SJCRH30 (cell line): ENCODE measurements at places on chromosomes 7 and 10.

GRCh38 chr10:44963772-44964633 is 4.4 kb downstream of the RASSF4 start:
- peaks cover 37% of the 10 kb centered on the region for H3K4me1 ChIP-seq
- no peaks in the 10 kb centered on the region for H3K36me3 ChIP-seq
- H3K4me3 ChIP-seq = peak overlapping the region; percentile 9; the same call in 1 of the 2 replicates
- peak; percentile 92 for DNase-seq
- H3K27me3 ChIP-seq = no peaks in the 10 kb centered on the region

GRCh38 chr7:2299870-2300512 is 14.2 kb downstream of the SNX8 start:
- no peak for DNase-seq
- no peak overlapping the region for H3K4me3 ChIP-seq

DNA sequence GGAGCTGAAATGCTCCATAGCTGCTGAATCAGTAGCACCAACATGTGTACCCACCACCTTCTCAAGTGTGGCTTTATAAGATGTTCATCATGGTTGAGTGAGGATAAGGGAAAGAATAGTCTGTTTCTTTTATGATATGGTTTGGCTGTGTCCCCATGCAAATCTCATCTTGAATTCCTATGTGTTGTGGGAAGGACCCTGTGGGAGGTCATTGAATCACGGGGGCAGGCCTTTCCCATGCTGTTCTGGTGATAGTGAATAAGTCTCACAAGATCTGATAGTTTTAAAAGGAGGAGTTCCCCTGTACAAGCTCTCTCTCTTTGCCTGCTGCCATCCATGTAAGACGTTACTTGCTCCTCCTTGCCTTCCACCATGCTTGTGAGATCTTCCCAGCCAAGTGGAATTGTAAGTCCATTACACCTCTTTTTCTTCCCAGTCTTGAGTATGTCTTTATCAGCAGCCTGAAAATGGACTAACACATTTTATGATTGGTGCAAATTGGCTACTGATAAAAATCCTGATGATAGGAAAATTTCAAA is 799.9 kb downstream of the TNS3 start:
- no peak overlapping the region for H3K27ac ChIP-seq
- H3K4me1 ChIP-seq = no peaks in the 10 kb centered on the region
- no peak overlapping the region for H3K4me3 ChIP-seq
- no peaks in the 10 kb centered on the region for H3K27me3 ChIP-seq

- no peaks in the 10 kb centered on the region for H3K27me3 ChIP-seq
- no peak overlapping the region for H3K4me3 ChIP-seq
- H3K4me1 ChIP-seq = no peaks in the 10 kb centered on the region
- no peak overlapping the region for H3K27ac ChIP-seq
- no peak for DNase-seq
Observed at GRCh38 chr7:105060437-105060836, 46.4 kb downstream of the KMT2E start.

- H3K36me3 ChIP-seq = no peaks in the 10 kb centered on the region
- no peak for DNase-seq
- H3K27ac ChIP-seq = no peak overlapping the region
- H3K4me1 ChIP-seq = no peaks in the 10 kb centered on the region
Observed at GRCh38 chr10:677038-677437, 12.4 kb downstream of the DIP2C start.

DNA sequence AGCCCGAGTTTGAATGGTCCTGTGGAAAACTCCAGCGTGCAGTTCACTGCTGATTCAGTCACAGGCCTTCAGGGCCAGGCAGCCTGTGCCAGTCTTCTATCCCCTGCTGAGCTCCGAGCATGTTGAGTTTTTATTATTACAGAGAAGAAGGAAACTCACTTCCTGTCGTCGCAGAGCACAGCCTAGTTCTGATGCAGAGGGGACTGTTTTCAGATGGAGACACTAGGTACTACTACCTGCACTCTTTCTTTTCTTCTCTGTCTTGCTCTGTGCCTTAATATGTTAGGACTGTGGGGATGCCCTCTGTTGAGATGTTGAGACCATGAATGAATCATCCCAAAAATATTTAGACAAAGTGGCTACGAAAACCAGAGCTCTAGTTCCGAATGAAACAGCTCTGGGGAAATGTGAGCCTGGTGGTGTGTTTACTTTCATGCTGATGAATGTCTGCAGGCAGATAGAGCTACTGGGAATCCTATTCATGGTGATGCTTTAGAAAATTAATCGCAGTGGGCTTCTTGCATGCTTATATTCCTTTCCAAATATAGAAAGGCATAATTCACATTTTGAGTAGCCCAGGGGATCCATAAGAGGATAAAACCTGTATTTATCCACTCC is 29.6 kb downstream of the CASP7 start:
- H3K4me1 ChIP-seq = peaks cover 28% of the 10 kb centered on the region
- peak; percentile 42 for DNase-seq
- H3K4me3 ChIP-seq = no peak overlapping the region
- H3K27ac ChIP-seq = no peak overlapping the region
- H3K27me3 ChIP-seq = no peaks in the 10 kb centered on the region
- peaks cover 8% of the 10 kb centered on the region; the same call in 1 of the 2 replicates for H3K36me3 ChIP-seq

- peaks cover 18% of the 10 kb centered on the region for H3K4me1 ChIP-seq
- no peaks in the 10 kb centered on the region for H3K27me3 ChIP-seq
Observed at GRCh38 chr10:70503776-70504175, 25.2 kb downstream of the PALD1 start.

GRCh38 chr7:124152859-124153692 is 120.2 kb upstream of the TMEM229A start:
- H3K27ac ChIP-seq = no peak overlapping the region
- no peaks in the 10 kb centered on the region; the same call in 1 of the 2 replicates for H3K4me1 ChIP-seq
- H3K27me3 ChIP-seq = no peaks in the 10 kb centered on the region
- no peaks in the 10 kb centered on the region for H3K36me3 ChIP-seq

GRCh38 chr10:69835875-69836730 is 34.4 kb downstream of the COL13A1 start:
- H3K4me1 ChIP-seq = 0 out of 2 replicates have a peak, but pooled peaks cover 4% of the 10 kb centered on the region
- H3K27me3 ChIP-seq = no peaks in the 10 kb centered on the region
- H3K4me3 ChIP-seq = no peak overlapping the region
- no peaks in the 10 kb centered on the region for H3K36me3 ChIP-seq
- DNase-seq = peak; percentile 33

DNA sequence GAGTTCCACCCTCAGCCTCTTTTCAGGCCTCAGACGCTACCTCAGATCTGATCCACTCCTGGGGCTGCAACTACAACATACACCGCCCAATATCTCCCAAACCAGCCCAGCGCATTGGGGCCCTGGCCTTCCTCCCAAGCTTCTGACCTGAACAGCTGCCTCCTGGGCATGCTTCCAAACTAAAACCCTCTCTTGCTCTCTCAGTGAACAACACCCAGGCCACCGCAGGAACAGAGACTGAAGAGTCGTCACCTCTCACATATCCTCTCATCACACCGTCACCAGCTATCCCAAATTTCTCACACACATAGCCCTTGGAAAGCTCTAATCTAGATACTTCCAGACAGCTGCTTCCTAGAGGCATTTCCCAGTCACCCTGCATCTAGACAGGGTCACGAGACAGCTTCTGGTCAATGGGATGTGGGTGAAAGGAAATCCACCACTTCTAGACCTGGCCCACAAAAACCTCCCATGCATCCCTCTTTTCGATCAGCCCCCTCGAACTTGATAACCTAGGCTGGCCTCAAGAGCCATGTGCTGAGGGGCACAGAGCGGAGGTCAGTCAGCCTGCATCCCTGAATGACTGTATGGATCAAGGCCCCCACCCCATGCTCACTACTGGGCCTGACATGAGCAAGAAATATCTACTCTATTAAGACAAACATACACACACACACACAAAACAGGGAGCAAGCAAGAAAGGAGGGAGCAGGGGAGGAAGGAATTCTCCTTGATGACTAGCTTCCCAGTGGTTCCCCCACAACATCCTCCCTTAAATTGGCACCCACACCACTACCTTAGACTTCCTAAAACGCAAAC is 1.8 kb downstream of the PARP12 start:
- H3K36me3 ChIP-seq = no peaks in the 10 kb centered on the region
- peaks cover 11% of the 10 kb centered on the region for H3K4me1 ChIP-seq
- no peak overlapping the region for H3K4me3 ChIP-seq
- peak overlapping the region; percentile 37 for H3K27ac ChIP-seq
- H3K27me3 ChIP-seq = no peaks in the 10 kb centered on the region

GRCh38 chr10:12503311-12503710 is 154.0 kb downstream of the CAMK1D start:
- H3K4me1 ChIP-seq = peaks cover 4% of the 10 kb centered on the region; the same call in 1 of the 2 replicates
- H3K4me3 ChIP-seq = no peak overlapping the region
- no peak overlapping the region for H3K27ac ChIP-seq
- no peak for DNase-seq

GRCh38 chr7:157116762-157117161 is 22.0 kb upstream of the UBE3C start:
- no peaks in the 10 kb centered on the region for H3K4me1 ChIP-seq
- no peak overlapping the region for H3K27ac ChIP-seq
- H3K27me3 ChIP-seq = 0 out of 2 replicates have a peak, but pooled peaks cover 6% of the 10 kb centered on the region
- DNase-seq = no peak
- H3K4me3 ChIP-seq = no peak overlapping the region

GRCh38 chr10:47241256-47241655 is 58.7 kb upstream of the GDF10 start:
- no peak overlapping the region for H3K27ac ChIP-seq
- DNase-seq = no peak
- no peaks in the 10 kb centered on the region for H3K36me3 ChIP-seq
- H3K4me3 ChIP-seq = no peak overlapping the region
- H3K27me3 ChIP-seq = no peaks in the 10 kb centered on the region

DNA sequence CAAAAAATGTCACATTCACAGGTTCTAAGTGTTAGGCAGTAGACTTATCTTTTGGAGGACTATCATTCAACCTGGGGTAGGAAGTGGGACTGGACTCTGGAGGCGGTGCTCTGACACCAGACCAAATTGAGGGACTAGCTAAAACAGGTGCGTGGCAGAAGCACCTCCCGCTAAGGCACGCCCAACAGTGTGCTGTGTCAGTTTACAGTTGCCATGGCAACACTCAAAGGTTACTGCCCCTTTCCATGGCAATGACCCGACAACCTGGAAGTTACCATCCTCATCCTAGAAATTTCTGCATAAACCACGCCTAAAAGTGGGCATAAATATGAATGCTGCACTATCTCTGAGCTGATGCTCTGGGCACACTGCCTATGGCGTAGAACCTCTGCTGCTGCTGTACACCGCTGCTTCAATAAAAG is 14.0 kb upstream of the BLNK start:
- H3K4me1 ChIP-seq = no peaks in the 10 kb centered on the region
- no peaks in the 10 kb centered on the region for H3K36me3 ChIP-seq
- DNase-seq = peak; percentile 3
- H3K27me3 ChIP-seq = no peaks in the 10 kb centered on the region
- H3K4me3 ChIP-seq = no peak overlapping the region

DNA sequence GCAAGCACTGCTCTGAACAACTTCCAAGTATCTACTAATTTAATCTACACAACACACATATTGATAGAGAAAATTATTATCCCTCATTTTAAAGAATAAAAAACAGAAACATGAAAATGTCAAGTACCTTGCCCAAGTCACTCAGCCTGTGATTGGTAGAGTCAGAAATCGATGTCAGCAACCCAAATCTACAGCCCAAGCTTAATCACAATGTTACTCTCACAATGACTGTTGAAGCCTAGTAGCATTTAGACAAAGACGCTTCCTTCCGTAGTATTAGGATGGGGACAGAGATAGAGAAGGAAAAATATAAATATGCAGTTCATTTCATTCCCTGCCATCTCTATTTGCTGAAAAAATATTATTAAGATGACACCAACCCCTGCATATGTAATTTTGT is 242.5 kb downstream of the ELMO1 start:
- no peaks in the 10 kb centered on the region for H3K27me3 ChIP-seq
- peaks cover 19% of the 10 kb centered on the region for H3K36me3 ChIP-seq
- peaks cover 18% of the 10 kb centered on the region for H3K4me1 ChIP-seq
- H3K27ac ChIP-seq = no peak overlapping the region
- DNase-seq = no peak

GRCh38 chr10:71268247-71268691 is 50.8 kb upstream of the SLC29A3 start:
- no peak overlapping the region for H3K27ac ChIP-seq
- no peaks in the 10 kb centered on the region for H3K36me3 ChIP-seq
- H3K4me1 ChIP-seq = 0 out of 2 replicates have a peak, but pooled peaks cover 3% of the 10 kb centered on the region
- DNase-seq = peak; percentile 17
- no peak overlapping the region for H3K4me3 ChIP-seq

- H3K27ac ChIP-seq = no peak overlapping the region
- no peaks in the 10 kb centered on the region for H3K4me1 ChIP-seq
- no peak for DNase-seq
- no peaks in the 10 kb centered on the region for H3K27me3 ChIP-seq
- no peak overlapping the region for H3K4me3 ChIP-seq
- H3K36me3 ChIP-seq = no peaks in the 10 kb centered on the region
Observed at GRCh38 chr10:124711145-124711544, 33.0 kb downstream of the FAM53B start.

- H3K4me1 ChIP-seq = no peaks in the 10 kb centered on the region
- H3K4me3 ChIP-seq = no peak overlapping the region
- no peaks in the 10 kb centered on the region for H3K36me3 ChIP-seq
Observed at GRCh38 chr7:36192053-36192824, 39.2 kb downstream of the EEPD1 start.

- H3K27me3 ChIP-seq = no peaks in the 10 kb centered on the region
- H3K36me3 ChIP-seq = no peaks in the 10 kb centered on the region
- no peak for DNase-seq
- H3K27ac ChIP-seq = no peak overlapping the region
- no peak overlapping the region for H3K4me3 ChIP-seq
- H3K4me1 ChIP-seq = no peaks in the 10 kb centered on the region
Observed at GRCh38 chr10:31728698-31729224, 199.9 kb downstream of the ARHGAP12 start.

DNA sequence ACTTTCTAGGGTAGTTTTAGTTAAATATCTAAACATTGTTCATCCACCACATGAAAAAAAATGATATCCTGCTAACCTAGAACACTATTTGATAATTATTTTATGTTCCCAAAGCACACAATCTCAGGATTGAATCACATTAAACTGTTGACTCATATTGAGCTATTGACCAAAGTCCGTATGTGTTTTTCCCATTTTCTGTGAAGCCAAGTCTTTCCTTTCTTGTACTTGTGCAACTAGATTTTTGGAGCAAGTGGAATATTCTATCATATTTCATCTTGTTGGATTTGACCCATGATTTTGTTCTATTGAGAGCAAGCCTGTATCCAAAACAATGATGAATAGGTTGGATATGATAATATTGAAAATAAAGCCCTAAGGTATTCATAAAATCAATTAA is 164.6 kb downstream of the SKAP2 start:
- no peaks in the 10 kb centered on the region for H3K36me3 ChIP-seq
- H3K27me3 ChIP-seq = no peaks in the 10 kb centered on the region
- no peaks in the 10 kb centered on the region; the same call in 1 of the 2 replicates for H3K4me1 ChIP-seq
- no peak overlapping the region for H3K27ac ChIP-seq

DNA sequence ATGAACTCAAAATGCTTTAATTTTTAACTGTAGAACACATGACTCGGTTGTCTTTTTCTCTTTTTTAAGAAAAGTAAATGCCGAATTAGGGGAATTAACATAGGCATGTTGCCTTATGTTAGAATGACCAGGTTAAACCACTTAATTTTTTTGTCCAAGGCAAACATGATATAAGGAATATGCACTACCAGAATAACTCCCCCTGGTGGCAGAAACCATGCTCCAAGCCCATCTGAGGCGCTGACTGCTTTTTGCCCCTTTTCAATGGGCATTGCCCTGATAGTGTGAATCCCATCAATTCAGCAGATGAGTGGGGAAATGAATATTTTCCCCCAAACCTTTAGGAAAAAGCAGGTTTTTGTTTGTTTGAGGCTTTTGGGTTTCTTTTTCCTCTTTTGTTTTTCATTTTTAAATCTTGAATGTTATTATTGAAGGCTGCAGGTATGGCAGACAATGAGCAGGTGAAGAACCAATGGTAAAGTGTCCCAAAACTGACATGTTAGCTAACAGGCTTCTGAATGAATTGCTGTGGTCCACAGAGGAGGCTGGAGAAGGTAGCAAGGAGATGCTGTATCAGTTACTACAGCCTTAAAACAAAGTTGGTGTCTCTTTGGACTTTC is 284.3 kb downstream of the SORCS3 start:
- H3K36me3 ChIP-seq = no peaks in the 10 kb centered on the region
- H3K4me3 ChIP-seq = no peak overlapping the region
- no peak overlapping the region for H3K27ac ChIP-seq
- H3K4me1 ChIP-seq = no peaks in the 10 kb centered on the region
- peak; percentile 69 for DNase-seq
